ENCODE measurements at places on chromosomes 4 and X.

- H3K27ac ChIP-seq: no peak overlapping the region
- no peaks in the 10 kb centered on the region for H3K27me3 ChIP-seq
- H3K36me3 ChIP-seq: no peaks in the 10 kb centered on the region
- no peaks in the 10 kb centered on the region for H3K4me1 ChIP-seq
Observed at GRCh38 chr4:172578712-172579111, 589.9 kb upstream of the GALNT7 start.

DNA sequence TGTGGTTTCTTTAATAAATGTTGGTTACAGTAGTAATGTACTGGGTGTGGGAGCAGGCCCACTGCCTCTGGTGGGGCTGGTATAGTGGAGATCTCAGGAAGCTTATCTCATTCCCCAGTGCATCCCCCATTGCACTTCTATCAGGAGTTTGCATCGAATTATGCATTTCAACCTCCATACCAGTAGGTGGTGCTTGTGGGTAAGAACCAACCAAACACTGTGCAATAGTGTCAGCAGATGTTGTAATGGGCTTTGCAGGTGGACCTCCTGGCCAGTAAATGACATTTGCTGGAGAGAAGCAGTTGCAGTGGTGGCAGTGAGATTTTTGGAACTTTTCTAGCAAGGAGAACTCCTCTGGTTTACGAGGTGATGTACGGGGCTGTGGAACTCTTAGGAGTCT is 150.6 kb downstream of the POU3F4 start:
- no peaks in the 10 kb centered on the region for H3K27me3 ChIP-seq
- no peak overlapping the region for H3K27ac ChIP-seq
- no peaks in the 10 kb centered on the region for H3K4me1 ChIP-seq
- no peak overlapping the region for H3K4me3 ChIP-seq

GRCh38 chr4:131974730-131975129 is 1174.4 kb upstream of the PCDH10 start:
- H3K27ac ChIP-seq: no peak overlapping the region
- DNase-seq: no peak
- no peak overlapping the region for H3K4me3 ChIP-seq
- no peaks in the 10 kb centered on the region for H3K27me3 ChIP-seq

DNA sequence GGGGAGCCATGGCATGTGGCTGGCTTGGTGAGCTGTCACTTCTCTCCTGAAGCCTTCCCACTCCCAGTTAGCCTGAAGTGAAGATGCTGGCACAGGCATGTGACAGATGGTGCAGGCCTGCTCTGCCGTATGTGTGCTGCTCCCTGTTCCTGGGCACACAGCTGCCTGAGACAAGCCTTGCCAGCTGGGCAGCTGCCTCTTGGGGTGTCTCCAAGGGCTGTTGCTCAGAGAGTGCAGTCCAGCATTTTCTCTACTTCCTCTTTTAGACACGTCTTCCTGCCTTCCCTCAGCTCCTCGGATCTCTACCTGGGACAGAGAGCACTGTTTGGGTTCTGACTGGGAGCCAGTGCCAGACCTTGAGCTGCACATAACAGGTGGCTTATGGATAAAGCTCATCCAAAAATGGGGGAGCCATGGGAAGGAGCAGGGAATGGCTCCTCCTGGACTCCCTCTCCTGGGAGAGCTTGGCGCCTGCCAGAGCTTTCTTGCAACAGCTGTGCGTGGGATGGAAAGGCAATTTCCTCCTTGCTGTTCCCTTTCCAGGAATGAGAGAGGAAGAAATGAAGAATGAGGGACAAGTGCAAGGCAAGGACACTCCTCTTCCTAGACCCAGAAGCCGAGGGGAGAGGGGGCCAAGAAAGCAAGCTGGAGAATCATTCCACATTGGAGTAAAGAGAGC is 132.9 kb downstream of the MSL3 start:
- peak; percentile 19 for DNase-seq
- no peaks in the 10 kb centered on the region for H3K36me3 ChIP-seq
- no peak overlapping the region for H3K4me3 ChIP-seq
- no peak overlapping the region for H3K27ac ChIP-seq

GRCh38 chr4:76256032-76256431 is 4.5 kb downstream of the FAM47E start:
- no peak overlapping the region for H3K4me3 ChIP-seq
- DNase-seq: no peak
- no peak overlapping the region for H3K27ac ChIP-seq
- H3K4me1 ChIP-seq: peaks cover 8% of the 10 kb centered on the region

DNA sequence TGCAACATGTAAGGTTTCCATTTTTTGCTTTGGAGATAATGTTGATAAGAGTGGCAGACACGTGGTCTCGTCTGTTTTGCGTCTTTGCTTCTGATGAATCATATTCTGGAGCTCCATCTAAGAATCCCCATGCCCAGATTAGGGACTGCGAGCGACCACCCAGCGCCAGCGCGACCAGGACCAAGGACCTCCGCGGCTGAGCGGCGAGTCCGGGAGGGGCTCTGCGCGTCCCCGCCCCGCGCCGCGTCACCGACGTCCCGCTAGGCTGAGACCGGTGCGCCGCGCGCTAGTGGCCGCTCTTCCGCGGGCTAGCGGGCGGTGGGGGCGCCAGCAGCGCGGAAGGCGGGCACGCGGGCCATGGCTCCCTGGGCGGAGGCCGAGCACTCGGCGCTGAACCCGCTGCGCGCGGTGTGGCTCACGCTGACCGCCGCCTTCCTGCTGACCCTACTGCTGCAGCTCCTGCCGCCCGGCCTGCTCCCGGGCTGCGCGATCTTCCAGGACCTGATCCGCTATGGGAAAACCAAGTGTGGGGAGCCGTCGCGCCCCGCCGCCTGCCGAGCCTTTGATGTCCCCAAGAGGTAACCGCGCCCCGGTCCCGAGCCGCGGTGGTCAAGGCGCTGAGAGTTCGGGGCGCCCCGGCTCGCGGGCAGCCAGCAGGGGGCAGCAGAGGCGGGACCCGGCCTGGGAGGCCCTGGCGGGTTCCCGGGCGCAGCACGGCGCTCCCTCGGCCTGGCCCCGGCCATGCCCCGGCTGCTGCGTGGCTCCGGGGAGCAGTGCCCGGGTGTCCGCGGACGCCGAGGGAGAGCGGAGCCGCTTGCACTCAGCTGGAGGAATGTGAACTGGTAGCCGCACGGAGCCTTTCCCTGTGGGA is at the start of gene SRD5A3:
SRD5A3 (plus strand) TSS at position 263 of the 871 bp plus-strand sequence; CDS start at position 358, 95 bp downstream.
- H3K36me3 ChIP-seq: no peaks in the 10 kb centered on the region
- peak within 1 kb of the TSS; percentile 95 for H3K27ac ChIP-seq
- peak within 1 kb of the TSS; percentile 79 for H3K4me3 ChIP-seq
- DNase-seq: peak; percentile 89
- H3K27me3 ChIP-seq: no peaks in the 10 kb centered on the region

GRCh38 chr4:139144161-139144859 is 32.7 kb downstream of the ELF2 start:
- H3K27ac ChIP-seq: no peak overlapping the region
- H3K4me3 ChIP-seq: no peak overlapping the region
- H3K36me3 ChIP-seq: no peaks in the 10 kb centered on the region
- no peaks in the 10 kb centered on the region for H3K27me3 ChIP-seq

DNA sequence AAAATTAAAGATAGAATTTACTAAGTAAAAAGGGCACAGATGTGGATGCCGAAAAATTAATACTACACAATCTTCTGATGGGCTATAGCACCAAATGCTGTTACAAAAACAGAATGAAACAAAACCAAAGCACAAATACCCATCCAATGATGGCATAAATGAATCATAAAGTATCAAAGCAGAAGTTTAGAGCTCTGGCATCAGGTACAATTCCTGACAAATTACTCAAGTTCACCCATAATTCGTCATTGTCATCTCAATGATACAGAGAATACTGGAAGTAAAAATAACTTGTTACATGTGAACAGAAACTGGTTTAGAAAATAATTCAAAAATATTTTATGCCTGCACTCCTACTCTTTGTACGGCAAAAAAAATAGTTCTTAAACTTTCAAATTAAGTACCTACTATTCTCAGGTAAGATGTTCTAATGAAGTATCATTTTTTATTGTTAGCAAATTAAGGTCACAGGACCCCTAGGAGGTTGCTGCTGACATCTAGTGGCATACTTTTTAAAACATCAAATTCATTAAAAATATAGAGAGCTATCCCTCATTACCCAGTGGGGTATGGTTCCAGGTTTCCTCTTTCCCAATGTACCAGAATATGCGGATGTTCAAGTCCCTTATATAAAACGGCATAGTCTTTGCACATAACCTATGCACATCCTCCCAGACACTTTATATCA is 126.1 kb downstream of the INPP4B start:
- H3K36me3 ChIP-seq: no peaks in the 10 kb centered on the region
- H3K4me1 ChIP-seq: no peaks in the 10 kb centered on the region
- DNase-seq: no peak
- no peak overlapping the region for H3K4me3 ChIP-seq

DNA sequence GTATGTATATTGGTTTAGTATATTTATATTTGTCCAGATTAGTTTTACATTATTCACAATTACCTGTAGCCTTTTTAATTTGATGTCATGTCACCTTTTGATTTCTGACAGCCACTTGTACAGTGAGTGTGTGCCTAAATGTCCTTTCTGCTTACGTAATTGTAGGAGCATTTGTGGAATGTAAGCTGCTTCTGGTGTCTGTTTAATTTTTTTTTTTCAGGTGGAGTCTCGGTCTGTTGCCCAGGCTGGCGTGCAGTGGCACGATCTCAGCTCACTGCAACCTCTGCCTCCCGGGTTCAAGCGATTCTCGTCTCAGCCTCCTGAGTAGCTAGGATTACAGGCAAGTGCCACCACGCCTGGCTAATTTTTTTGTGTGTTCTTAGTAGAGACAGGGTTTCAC is 91.2 kb upstream of the XAGE2 start:
- H3K4me1 ChIP-seq: no peaks in the 10 kb centered on the region
- no peak for DNase-seq
- no peak overlapping the region for H3K4me3 ChIP-seq
- H3K27me3 ChIP-seq: no peaks in the 10 kb centered on the region
- H3K27ac ChIP-seq: no peak overlapping the region

- no peak overlapping the region for H3K4me3 ChIP-seq
- H3K36me3 ChIP-seq: no peaks in the 10 kb centered on the region
- H3K4me1 ChIP-seq: no peaks in the 10 kb centered on the region
- no peaks in the 10 kb centered on the region for H3K27me3 ChIP-seq
- DNase-seq: no peak
- no peak overlapping the region for H3K27ac ChIP-seq
Observed at GRCh38 chr4:11847167-11847566, 418.5 kb upstream of the HS3ST1 start.

- no peaks in the 10 kb centered on the region for H3K36me3 ChIP-seq
- no peaks in the 10 kb centered on the region for H3K27me3 ChIP-seq
- no peak for DNase-seq
- H3K4me3 ChIP-seq: no peak overlapping the region
- H3K4me1 ChIP-seq: peaks cover 5% of the 10 kb centered on the region
Observed at GRCh38 chrX:33001107-33001506, 210.2 kb downstream of the DMD start.

GRCh38 chr4:16674082-16674481 is 224.4 kb downstream of the LDB2 start:
- DNase-seq: no peak
- no peaks in the 10 kb centered on the region for H3K4me1 ChIP-seq
- no peak overlapping the region for H3K4me3 ChIP-seq
- H3K27me3 ChIP-seq: no peaks in the 10 kb centered on the region
- H3K27ac ChIP-seq: no peak overlapping the region

GRCh38 chr4:139256349-139256748 is 23.7 kb downstream of the MGARP start:
- H3K27ac ChIP-seq: no peak overlapping the region
- no peaks in the 10 kb centered on the region for H3K4me1 ChIP-seq
- H3K36me3 ChIP-seq: no peaks in the 10 kb centered on the region
- H3K27me3 ChIP-seq: no peaks in the 10 kb centered on the region
- no peak overlapping the region for H3K4me3 ChIP-seq

- H3K4me1 ChIP-seq: no peaks in the 10 kb centered on the region
- no peaks in the 10 kb centered on the region for H3K27me3 ChIP-seq
- H3K27ac ChIP-seq: no peak overlapping the region
Observed at GRCh38 chr4:142550965-142551364, 295.1 kb downstream of the INPP4B start.

DNA sequence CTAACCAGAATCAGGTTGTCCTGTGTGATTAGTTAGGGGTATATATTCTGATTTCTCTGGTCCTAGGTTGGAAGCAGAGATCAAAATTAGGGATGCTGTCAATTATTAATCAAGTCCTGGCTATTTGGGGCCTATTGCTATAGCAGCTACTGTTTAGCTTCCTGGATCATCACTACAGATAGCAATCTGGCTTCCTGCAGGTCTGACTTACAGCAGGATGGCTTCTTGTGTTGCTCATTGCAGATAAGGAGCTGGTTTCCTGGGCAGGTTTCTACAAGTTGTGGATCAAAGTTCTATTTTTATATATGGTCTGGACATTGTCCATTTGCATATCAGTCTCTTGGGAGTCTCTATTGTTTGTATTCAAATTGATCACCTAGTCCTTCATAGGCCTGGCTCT is 57.7 kb upstream of the C4orf54 start:
- no peaks in the 10 kb centered on the region for H3K4me1 ChIP-seq
- H3K4me3 ChIP-seq: no peak overlapping the region
- no peaks in the 10 kb centered on the region for H3K36me3 ChIP-seq

DNA sequence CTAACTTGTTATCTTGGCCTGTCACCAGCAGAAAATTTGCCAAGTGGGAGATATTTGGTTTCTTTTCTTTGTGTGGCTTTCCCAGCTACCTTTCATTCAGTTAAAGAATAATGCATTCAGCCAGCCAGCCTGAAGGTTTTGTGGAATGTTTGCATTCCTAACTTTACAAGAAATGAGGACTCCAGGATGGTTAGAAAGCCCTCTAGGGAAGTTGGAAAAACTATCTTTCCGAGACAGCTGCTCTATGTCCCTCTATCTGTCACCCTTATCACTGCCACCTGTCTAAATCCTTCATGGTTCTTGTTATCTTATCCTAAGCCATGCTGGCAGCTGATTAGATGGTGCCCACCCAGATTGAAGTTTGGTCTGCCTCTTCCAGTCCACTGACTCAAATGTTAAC is 384.2 kb downstream of the SH3BGRL start:
- H3K36me3 ChIP-seq: no peaks in the 10 kb centered on the region
- H3K4me3 ChIP-seq: no peak overlapping the region
- DNase-seq: no peak
- H3K27me3 ChIP-seq: no peaks in the 10 kb centered on the region

GRCh38 chr4:110654254-110654635 is 31.4 kb upstream of the PITX2 start:
- no peaks in the 10 kb centered on the region for H3K36me3 ChIP-seq
- no peaks in the 10 kb centered on the region for H3K4me1 ChIP-seq
- H3K27ac ChIP-seq: no peak overlapping the region
- H3K4me3 ChIP-seq: no peak overlapping the region

DNA sequence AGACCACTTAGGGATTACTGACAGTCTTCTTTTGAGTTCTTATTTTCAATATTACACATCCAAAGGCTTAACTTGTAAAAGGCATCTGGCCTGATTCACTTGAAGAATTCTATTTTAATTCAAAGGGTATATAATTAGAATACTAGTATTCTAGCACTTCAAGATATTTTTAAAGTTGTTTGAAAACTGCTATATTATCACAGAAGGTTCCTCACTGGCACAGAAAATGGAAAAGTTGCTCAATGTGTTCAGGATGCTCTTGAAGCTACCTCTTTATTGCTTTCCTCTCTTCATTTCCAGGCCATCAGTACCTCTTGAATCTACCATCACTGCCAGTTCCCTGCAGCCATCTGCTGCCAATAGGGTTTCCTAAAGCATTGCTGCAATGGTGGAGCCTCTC is 271.4 kb downstream of the KCNIP4 start:
- H3K27me3 ChIP-seq: no peaks in the 10 kb centered on the region
- H3K4me3 ChIP-seq: no peak overlapping the region
- no peak for DNase-seq
- no peaks in the 10 kb centered on the region for H3K4me1 ChIP-seq
- H3K36me3 ChIP-seq: no peaks in the 10 kb centered on the region
- no peak overlapping the region for H3K27ac ChIP-seq

All from tibial artery (tissue), 4 donors.